Panc1 (cell line): ENCODE measurements at places on chromosomes 7 and 10.

GRCh38 chr7:51162724-51163329 lies 153.8 kb downstream of the COBL start:
- DNase-seq = peak; percentile 88

DNA sequence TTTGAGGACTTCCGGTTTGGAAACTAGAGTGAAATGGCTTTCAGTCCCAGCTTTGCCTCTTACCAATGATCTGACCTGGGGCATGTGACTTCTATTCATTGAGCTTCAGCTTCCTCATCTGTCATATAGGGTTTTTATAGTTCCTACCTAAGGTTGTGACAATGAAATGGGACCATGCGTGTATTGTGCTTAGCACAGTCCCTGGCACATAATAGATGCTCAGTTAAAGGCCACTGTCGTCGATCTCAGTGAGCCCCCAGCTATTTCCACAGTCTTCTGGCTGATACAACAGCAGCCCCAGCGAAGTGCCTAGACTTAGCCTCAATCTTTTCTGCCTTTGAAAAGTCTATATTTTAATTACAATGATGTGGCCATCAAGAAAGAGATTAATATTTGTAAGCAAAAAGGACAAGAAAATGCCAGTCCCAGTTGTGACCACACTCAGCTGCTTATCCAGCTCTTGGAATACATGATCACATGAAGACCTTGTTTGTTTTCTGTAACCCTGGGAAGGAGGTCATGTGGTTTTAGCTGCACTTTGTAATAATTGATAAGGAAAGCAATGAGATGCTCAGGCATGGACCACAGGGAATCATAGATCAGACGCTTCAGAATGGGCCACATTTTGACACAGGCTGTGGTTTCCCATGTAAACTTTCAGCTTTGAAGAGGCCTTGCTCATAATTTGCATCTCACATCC lies 44.6 kb downstream of the VWA2 start:
- DNase-seq = no peak

DNA sequence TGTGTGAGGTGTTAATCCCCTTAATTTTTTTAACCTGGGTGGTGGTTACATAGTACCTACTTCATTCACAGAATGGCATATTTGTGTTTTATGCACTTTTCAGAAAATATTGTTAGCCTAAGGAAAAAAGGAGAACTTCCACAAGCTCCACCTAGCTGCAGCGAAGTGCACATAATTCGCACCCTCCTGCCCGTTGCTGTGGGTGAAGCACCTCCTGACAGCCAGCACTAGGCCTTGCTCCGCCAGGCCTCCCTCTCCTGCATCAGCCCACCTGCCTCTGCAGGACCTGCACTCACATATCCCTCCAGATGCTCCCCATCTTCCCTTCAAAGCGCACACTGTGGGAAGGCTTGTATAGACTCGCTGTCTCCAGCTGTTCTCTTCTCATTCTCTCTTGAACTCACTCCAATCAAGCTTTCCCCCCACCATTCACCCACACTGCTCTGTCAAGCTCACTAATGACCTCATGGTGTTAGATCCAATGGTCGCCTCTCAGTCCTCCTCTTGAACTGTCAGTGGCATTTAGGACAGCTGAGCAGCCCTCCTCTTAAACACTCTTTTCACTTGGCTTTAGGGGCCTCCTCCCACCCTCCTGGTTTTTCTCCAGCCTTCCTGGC lies 20.7 kb upstream of the GRID1 start:
- DNase-seq = no peak

- peak; percentile 2 for DNase-seq
Measured at GRCh38 chr10:82742478-82742877, 867.5 kb downstream of the NRG3 start.

DNA sequence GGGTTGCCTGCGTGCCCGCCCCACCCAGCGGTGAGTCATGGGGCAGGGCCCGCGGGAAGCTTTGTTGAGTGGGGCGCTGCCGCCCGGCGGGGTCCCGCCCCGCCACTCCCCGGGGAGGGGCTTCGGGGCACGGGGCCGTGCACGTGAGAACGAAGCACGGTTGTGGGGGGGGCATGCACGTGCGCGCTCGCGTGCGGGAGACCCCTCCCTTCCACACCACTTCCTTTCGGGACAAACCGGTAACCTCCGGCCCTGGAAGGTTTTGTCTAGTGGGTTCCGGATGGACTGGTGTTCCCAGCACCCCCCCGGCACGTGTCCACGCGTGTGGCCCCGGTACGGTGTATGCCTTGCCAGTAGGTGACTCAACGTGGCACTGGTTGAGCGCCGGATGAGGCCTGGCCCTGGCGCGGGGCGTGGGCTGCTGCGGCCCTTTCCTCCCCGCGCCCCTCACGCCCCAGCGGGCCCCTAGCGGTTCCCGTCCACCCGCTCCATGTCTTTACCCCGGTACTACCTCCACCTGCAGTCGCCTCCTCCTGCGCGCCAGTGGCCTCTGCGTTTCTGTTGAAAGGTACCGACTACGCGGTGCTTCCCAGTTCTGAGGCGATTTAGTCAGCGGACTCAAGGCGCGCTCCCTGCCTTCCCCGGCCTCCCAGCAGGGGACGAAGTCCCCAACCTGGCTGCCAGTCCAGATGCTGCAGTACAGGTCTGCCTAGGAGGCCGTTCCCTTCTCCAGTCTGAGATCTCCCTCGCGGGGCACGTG lies 3.1 kb downstream of the ADIRF start:
- DNase-seq = peak; percentile 80
